Type B pancreatic cell (in vitro differentiated cells): ENCODE measurements at places on chromosomes 6 and 20.

DNA sequence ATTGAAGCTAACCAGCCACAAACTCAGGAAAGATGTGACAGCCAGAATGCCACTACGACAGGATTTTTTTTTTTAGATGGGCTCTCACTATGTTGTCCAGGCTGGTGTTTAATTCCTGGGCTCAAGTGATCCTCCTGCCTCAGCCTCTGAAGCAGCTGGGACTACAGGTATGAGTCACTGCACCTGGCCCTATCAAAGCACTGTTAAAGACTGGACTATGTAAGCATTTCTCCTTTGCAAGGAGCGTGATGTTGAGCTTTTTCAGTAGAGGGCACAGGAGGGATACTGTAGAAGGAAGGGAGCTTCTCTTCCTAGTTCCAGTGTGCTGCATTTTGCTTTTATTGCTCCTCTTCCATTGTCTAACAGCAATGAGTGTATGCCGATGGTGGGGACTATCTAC, 35.8 kb downstream of the ZBTB9 start:
- DNase-seq = no peak

DNA sequence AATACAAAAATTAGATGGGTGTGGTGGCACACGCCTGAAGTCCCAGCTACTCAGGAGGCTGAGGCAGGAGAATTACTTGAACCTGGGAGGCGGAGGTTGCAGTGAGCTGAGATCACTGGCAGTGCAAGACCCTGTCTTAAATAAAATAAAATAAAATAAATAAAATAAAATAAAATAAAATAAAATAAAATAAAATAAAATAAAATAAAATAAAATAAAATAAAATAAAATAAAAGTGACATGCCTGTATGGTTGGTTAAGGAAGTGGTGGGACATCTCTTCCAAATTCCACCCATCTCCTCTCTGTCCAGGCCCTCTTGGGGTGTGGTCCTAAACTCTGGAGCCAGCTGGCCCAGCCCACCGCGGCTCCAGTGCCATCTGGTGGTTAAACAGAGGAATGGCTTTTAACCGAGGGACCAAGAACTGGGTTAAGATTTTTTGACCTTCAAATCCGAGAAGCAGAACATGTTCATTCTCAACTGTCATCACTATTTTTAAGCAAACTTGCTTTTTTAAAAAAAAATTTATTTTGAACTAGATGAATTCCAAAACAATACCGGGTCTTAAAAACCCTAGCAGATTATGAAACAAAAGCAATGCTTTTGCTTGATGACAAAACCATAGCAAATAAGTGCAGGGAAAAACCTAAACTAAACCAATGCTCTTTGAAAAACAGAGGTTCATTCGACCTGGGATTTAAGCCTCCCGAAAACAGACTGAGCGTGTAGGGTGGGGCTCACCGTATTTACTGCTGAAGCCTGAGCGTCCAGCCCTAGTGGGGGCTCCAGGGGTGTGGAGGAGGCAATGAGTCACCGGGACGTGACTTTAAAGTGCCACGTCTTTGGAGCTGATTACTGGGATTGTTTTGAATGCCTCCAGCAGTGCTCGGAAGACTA, 68.8 kb downstream of the CDC5L start:
- no peak for DNase-seq

DNA sequence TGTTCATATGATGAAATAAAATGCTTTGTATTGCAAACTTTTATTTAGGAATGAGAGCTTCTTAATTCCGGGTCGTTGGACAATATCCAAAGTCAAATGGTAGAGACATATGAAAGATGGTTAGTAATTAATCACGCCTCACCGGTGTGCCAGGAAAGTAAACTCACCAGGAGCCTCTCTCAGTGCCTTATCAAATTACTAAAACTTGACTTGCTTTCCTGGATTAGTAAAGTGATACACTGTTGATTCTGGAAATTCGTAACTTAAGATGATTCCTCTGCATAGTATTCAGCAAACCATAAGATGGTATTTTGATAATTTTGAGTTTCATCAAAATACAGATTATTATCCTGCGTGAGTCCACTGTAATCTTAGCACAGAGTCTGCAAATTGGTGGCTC, 115.2 kb downstream of the PAX1 start:
- DNase-seq = no peak

DNA sequence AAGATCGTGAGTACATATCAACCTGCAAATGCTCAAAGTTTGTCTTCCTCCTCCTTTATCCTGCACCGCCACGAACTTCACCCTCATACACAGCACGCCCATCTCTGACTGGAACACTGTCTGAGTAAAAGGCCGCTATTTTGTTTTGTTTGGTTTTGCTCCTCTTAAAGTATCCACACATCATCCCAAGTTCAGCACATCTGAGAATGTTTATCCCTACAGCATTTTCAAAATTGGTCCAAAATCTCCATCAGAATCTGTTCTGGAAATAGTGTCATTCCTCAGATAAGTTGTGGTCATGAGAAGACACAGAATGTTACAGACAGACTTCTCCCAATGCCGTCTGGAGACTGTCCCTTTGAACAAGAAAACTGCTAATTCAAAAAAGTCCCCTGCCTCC, 251.6 kb upstream of the ARID1B start:
- DNase-seq = no peak

DNA sequence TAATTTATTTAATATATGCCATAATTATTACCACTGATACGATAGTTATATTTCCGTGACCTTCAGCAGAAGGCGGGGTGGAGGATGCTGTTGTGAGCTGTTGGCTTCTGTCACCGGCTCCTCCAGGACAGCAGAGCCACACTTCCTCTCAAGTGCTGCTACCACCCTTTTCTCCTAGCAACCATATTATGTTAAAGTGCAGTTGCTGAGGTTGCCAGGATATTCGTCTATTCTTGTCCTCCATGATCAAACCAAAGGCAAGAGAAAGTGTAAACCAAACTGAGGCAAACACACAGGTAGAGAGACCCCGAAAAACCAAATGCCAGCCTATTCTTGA, 27.8 kb downstream of the RGS17 start:
- DNase-seq = no peak

GRCh38 chr6:134787261-134787877, 162.5 kb downstream of the ALDH8A1 start:
- DNase-seq = no peak

GRCh38 chr20:32325706-32326503, 32.2 kb upstream of the ASXL1 start:
- no peak for DNase-seq

GRCh38 chr20:48827855-48828733, at the start of gene PREX1:
PREX1 (minus strand) TSS chr20:48827999; CDS start chr20:48827860, 139 bp downstream.
- DNase-seq = peak; percentile 79

DNA sequence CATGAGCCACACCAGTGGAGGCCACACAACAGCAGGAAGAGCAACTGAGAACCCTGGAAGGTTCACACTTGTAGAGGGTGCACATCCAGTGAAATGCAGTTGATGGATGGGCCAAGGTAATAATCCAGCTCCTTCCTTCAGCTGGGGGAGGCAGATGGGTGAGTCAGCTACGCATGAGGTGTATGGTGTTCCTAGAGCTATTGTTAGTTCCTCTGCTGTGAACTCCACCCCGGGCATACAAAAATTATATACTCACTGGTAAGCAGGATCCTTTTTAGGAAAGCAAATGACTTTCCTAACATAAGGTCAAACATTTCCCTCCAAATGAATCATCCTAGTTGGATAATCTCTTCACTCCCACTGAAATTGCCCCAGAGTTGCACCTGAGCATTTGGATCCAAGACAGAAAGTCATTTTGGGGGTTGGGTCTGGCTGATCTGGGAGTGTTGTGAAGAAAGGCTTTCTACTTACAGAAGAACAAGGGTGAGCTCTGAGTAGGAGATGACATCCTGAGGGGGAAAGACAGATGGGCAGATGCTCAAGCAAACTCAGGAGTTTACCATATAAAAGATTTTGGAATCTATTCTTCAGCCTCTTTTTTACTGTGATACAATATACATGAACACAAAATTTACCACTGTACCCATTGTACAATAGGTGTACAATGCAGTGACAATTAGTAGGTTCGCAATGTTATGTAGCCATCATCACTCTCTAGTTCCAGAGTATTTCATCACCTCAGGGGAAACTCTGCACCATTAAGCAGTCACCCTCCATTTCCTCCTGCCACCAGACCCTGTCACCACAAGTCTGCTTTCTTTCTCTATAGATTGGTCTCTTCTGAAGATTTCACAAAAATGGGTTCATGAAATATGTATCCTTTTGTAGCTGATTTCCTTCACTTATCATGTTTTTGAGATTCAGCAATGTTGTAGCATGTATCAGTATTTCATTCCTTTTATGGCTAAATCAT, 11.1 kb downstream of the HLA-F start:
- no peak for DNase-seq

GRCh38 chr20:6410721-6411120, 287.9 kb upstream of the FERMT1 start:
- no peak for DNase-seq

- DNase-seq = no peak
Measured at GRCh38 chr6:17622144-17622543, 22.0 kb downstream of the FAM8A1 start.

- DNase-seq = no peak
Measured at GRCh38 chr20:23686046-23686750, 2.6 kb downstream of the CST4 start.

GRCh38 chr6:88048578-88048977, 937 bp downstream of the SPACA1 start:
- DNase-seq = no peak

DNA sequence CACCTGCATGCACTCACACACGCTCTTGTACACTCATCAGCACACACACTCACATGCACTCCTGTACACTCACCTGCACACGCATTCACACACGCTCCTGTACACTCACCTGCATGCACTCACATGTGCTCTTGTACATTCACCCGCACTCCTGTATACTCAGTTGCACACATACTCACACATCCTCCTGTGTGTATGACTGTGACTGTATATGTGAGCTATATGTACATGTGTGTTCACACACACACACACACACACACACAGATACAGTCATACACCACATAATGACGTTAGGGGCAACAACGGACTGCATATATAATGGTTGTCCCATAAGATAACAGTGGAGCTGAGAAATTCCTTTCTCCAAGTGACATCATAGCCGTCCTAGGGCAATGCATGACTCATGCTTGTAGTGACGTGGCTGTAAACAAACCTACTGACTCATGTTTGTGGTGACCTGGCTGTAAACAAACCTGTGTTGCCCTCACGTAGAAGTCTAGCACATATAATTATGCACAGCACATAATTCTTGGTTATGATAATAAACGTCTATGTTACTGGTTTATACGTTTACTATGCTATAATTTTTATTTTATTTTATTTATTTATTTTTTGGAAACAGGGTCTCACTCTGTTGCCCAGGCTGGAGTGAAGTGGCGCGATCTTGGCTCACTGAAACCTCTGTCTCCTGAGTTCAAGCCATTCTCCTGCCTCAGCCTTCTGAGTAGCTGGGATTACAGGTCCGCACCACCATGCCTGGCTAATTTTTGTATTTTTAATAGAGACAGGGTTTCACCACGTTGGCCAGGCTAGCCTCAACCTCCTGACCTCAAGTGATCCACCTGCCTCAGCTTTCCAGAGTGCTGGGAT, 22.8 kb upstream of the TAF4 start:
- no peak for DNase-seq

DNA sequence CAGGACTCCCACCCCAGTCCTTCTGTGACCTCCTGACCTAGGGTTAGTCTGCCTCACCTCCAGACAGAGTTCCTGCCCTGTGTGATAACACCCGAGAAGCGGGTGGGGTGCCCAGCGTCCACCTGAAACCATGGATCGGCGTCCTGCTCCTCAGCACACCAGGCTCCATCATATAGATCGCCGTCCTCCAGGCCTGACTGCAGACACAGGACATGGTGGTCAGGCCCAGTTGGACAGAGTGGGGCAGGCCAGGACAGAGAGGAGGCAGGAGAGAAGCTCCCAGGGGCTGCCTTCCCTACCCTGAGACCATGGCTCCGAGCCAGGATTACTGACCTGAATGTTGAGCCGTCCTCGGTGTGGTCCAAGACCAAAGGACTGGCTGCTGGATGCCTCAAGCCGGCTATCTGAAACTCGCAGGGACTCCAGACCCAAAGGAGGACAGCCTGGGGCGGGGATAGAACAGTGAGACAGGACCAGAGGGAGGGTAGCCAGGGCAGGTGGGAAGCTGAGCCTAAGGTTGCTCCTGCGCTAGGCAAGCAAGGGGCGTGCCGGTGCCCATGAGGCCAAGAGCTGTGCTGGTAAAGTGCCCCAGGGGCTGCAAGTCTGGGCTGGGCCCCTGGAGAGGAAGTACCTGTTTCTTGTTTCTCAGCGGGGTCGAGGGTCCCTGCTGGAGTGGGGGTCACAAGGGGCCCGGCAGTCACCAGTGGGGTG, 2.2 kb downstream of the CPXM1 start:
- DNase-seq = no peak

DNA sequence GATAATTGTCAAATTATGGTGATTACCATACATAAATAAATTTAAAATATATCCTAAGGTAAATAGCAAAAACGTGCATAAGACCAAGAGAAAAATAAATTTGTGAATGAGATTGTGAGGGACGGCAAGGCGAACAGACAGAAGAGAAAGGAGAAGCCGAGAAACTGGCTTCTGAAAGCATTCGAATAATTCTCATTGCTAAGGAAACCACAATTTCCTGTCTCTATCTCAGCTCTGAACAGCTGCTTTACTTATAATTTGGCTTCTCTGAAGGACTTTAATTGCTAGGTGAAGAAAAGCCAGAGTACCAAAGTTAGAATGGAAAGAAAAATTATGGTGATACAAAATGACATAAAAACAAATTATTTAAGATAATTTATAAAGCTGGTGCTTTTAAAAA, 79.0 kb upstream of the RGS17 start:
- no peak for DNase-seq

GRCh38 chr20:15005300-15005986, 668.0 kb upstream of the FLRT3 start:
- DNase-seq = no peak

- DNase-seq = no peak
Measured at GRCh38 chr20:5002077-5002413, 735 bp upstream of the SLC23A2 start.

GRCh38 chr6:150546457-150546856, 53.2 kb upstream of the PLEKHG1 start:
- no peak for DNase-seq

- no peak for DNase-seq
Measured at GRCh38 chr6:34341481-34341971, 50.9 kb downstream of the NUDT3 start.

DNA sequence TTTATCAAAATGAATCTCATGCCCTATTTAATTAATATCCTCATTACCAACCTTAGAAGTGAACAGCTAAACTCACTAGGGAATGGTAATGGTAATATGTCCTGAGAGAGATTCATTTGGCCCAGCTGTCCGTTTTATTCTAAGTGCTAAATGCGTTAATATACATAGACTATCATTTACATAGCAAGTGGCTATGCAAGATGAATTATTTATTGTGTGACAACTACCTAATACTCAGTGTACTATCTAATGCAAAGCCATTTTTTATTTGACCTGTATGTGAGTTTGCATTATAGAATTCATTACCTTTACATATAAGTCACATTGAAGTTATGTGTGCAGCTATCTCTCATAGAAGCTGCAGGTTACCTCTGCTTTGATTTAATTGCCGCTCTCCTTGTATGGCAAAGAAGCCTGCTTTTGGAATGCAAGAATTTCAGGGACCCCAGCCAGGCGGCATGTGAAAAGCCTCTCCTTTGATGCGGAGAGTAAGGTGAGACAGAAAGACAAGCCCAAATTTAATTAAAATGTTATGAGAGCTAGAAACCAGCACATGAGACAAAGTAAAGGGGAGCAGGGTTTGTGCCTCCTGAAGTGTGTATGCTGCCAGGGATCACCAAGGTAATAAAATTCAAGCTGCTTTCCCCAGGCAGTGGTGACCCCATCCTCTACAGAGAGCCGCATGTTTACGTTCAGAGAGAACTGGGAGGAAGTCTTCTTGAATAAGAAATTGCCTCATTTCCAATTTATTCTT, 693.0 kb upstream of the MAP3K7 start:
- DNase-seq = no peak
